ENCODE measurements at places on chromosomes 2 and 18.

DNA sequence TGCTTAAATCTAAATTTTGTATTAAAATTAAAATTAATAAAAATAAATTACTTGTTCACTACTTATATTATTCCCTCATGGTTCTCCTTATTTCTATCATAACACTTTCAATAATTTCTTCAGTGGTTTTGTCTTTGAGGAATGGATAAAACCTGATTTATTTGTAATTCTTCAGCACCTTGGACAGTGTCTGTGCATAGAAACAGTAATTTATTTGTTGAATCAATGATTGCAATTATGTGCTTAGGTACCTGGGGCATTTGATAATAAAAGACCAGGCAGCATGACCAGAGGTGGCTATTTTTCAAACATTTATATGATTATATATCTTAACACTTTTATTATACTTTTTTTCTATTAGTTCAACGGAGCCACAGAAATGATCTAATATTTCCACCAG lies 1062.7 kb downstream of the DSC3 start:
- peak; percentile 1 for DNase-seq

- no peak for DNase-seq
Observed at GRCh38 chr2:173924285-173924684, 40.9 kb downstream of the SP3 start.

DNA sequence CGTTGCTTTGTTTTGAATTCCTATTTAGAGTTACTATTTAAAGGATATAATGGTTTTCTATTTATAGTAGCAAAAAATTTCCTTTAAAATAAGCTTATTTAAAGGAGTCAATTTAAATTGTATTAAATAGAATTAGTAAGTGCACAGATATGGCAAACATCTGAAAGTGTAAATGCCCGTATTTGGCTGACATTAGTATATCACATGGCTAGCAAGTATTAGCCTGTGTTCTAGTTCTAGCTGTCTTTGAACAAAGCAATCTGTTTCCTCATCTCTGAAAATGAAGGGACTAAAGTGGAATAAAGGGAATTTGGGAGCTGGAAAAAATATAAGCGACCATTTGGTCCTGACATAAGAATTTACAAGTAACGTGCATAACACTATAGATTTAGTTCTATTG lies 32.2 kb downstream of the PELI1 start:
- DNase-seq = no peak

DNA sequence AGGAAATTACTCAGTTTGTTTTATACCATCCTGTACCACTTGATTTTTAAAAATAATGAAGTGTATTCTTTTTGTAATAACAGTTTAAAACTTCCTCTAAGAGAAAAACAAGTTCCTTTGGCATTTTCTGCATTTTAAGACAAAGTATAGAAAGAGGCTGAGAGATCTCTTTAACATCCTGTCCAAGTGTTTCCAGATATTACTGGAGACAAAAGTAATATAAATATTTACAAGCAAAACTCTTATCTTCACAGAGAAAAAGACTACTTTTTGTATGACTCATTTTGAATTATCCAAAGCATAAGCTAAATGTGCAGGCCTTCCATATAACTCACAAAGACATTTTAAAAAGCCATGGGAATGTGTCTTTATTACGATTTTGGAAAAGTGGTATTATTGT lies 221.1 kb downstream of the RDH14 start:
- DNase-seq = no peak

DNA sequence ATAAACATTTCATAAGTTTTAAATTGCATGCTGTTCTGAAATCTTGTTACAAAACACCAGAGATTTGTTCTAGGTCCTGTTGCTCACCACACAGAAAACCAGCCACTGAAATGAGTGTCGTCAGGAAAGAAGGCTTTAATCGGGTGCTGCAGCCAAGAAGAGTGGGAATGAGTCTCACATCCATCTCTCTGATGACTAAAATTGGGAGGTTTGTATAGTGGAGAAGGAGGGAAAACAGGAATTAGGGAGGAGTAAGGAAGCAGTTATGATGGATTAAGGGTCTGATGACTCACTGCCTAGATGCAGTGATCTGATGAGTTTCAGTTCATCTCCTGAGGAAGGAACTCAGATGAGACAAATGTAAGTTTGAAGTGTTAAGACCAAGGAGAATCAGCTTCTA lies 42.1 kb upstream of the GPR39 start:
- no peak for DNase-seq

DNA sequence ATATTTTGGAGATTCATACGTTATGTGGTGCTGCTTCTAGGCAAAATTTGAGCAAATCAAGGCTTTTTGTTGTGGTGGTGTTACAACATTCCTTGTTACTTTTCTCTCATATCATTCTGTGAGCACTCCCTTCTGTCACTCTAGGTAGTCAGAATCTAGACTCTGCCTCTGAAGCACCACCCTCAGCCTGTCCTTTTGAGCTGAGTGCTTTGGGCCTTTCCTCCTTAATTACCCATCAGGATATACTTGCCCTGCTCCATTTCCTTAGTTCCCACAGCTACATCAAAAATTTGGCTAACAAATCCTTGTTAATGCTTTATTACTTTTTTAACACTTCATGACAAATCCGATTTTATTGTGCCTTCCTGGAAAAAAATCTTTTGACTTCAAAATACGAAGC lies 289.6 kb downstream of the CALCRL start:
- no peak for DNase-seq

DNA sequence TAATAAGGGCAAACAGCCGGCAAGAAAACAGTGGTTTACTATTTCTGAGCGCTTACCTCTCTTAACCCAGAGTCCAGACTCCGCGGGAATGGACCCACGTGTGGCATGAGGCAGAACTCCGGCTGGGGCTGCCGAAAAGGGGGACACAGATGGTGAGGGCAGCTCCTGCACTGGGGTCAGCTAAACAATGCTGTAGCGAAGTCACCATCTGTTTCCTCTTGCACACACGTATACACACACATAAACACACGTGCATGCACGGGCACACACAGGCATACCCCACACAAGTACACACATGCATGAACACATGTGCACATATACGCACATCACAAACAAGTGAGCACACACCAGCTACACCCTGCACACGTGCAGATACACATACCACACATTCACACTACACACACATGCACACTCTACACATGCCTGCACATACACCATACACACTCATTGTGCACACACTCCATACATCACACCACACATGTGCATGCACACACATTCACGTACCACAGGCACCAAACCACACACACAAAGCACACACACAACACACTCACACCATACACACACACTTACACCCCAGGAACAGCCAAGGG lies 105.9 kb upstream of the ID2 start:
- no peak for DNase-seq

DNA sequence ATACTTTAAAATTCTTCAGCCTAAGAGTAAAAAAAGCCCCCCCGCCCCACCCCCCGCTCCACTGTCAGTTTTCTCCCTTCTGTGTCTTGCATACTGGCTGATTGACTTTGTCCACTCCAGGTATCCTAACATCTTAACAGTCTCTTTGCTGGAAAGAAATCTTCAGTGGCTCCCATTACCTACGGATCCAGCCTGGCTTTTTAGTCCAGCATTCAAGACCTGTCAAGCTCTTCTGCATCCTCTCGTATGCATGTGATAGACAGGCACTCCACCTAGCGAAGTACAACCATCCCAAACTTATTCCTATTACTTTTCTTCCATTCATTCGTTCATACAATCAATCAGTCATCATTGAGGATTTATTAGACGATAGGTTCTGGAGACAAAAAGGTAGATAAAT lies 288.1 kb downstream of the MYCN start:
- no peak for DNase-seq

- DNase-seq = no peak
Observed at GRCh38 chr2:176704282-176704858, 435.1 kb downstream of the MTX2 start.

DNA sequence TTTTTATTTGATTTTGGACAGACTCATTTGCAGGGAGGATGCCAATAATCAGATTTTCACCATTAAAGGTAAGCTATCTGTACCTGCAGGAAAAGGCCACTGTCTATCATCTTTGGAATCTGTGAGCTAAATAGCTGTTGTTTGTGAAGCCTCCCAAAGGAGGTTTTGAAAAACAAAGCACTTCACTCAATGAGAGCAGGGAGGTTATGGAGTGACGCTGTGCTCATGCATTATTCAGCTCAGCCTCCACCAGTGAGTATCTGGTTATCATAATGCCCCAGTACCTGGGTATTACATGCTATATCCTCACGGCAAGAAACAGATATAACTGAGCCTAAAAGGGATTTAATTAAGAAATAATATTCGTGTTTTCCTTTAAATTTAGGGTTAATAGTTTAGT lies 189.6 kb upstream of the PIK3C3 start:
- DNase-seq = no peak

- no peak for DNase-seq
Observed at GRCh38 chr2:176084611-176085119, 903 bp upstream of the EVX2 start.

DNA sequence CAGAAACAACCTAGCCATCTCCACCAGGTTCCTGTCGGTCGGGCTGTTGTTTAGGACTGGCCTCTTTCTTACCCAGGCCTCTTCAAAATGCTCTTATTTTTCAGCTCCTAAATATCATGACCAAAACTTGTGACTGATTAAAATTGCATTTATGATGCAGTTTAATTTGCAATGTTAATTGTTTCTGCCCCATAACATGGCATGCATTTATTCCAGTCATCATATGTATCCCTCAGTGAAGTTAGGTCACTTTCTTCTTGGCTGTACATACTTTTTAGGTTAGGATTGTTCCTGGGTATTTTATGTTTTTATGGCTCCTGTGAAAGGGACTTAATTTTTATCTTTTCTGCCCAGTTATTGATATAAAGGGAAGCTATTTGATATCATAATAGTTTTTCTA lies 50.6 kb downstream of the CHRNA1 start:
- no peak for DNase-seq

- DNase-seq = peak; percentile 33
Observed at GRCh38 chr2:237475704-237476141, 11.3 kb upstream of the MLPH start.

DNA sequence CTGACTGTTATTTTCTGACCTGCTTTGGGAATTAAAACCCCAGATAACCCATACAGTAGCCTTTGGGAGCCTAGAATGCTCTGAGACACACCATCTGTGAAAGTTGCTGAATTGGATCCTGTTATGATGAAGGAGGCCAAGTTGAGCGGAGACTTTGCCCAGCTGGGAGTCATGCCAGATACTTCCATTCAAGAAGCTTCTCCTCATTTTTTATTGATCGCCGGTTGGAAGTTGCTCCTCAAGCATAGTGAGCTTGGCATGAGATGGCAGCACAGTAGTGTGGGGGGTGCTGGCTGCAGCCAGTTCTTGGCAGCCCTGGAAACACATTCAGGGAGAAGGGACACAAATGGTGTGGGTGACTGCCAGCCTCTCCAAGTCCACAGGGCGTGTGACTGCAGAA lies 270.7 kb upstream of the NRP2 start:
- DNase-seq = no peak

DNA sequence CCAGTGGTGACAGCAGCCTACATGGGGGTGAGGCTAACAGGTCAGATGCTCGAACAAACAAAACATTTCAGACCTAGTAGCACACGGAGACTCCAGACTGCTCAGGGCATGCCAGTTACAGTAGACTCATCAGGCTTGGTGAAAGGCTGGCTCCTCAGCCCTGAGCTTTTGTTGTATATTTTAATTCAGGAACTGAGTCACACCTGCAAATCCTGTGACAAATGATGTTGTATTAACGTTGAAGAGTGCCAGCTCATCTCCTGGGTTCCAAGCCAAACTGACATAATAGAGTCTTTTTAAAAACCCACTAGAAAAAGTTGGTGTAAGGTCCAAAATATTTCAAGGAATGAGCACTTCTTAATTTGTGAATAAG lies 65.3 kb downstream of the C1D start:
- no peak for DNase-seq

- no peak for DNase-seq
Observed at GRCh38 chr2:88582030-88582429, 45.2 kb downstream of the EIF2AK3 start.

DNA sequence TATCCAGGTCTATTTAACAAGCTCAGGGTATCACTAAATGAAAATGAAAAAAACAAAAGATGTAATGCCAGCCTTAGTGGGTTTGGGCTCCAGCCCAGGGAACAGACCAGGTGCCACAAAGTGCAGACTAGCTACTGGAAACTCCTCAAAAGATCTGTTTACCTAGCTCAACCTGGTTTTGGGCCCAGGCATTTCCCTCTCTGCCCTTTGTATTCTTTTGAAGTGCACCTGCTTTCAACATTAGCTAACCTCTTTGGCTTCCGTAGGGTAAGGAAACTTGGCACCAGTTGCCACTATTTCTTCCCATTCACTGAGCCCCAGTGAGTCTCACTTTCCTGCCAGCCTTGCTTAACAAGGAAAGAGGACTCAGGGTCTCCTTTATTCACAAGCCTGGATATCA lies 123.6 kb upstream of the CDCA7 start:
- no peak for DNase-seq

DNA sequence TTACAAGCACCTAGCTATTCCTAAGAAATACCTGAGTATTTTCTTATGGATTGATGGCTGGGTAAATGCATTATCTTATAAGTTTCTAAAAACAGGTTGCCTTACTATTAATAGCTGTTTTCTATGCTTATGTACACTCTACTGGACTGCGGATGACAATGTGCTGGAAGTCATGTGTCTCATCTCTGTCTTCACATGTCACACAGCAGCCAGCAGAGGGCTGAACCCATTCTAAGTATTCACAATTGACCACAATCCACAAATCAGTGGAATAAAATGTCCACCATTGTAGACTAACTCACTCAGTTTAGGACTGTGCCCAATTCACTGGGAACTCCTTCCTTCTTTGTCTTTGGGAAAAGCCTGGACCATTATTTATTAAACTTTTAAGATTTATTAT lies 371.2 kb downstream of the INSIG2 start:
- DNase-seq = peak; percentile 8

DNA sequence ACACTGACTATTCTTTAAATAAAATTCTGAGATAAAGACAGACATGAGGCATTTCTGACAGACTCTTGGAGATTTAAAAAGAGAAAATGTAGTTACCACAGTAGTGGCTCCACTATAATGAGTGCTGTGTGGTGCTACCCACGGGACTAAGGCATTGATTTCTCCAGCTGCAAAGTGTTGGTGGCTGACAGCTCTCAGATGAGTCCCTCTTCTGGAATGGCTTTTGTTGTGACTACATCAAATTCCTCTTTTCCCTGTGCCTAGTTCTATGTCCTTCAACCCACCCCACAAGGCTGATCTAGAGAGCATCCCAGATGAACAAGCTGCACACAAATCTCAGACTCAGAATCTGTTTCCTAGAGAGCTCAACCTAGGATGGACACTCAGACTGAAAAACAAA lies 884.8 kb upstream of the ZEB2 start:
- DNase-seq = no peak

DNA sequence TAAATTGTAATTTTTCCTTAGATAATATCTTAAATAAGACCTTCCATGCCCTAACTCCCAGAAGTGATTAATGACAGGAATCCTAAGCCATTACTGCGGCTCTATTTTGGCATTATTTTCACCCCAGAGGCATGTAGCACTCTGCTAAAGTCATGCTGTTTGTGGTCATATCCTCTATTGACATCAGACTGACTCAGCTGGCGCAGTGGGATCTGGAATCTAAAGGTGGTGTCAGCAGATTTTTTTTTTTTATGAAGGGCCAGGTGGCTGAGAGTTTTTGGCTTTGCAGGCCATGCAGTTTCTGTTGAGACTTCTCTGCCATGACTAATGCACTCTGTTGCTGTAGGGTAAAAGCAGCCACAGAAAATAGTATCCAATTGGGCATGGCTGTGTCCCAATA lies 64.1 kb upstream of the ACVR1C start:
- DNase-seq = no peak
